Fibroblast of skin of left quadriceps (primary cell): ENCODE measurements at places on chromosomes 11 and 22.

DNA sequence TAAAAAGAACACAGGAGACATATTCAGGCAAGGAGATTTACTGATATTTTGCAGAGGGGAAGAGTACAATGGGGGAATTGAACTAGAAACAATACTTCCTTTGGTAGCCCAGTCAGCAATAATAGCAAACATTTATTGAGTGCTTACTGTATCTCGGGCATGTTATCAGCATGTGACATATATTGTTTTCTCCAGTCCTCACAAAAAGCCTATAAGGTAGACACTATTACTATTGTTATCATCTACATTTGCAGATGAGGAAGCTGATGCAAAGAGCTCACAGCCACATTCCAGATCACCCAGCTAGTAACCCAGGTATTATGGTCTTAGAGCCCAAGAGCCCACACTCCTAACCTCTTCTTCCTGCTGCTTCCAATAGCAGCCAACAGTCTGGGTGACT is 27.9 kb downstream of the NAV2 start:
- no peak for DNase-seq

- no peak for DNase-seq
Measured at GRCh38 chr11:68969386-68969785, 11.4 kb downstream of the MRGPRD start.

GRCh38 chr11:86287468-86287796 is 14.6 kb upstream of the HIKESHI start:
- no peak for DNase-seq

DNA sequence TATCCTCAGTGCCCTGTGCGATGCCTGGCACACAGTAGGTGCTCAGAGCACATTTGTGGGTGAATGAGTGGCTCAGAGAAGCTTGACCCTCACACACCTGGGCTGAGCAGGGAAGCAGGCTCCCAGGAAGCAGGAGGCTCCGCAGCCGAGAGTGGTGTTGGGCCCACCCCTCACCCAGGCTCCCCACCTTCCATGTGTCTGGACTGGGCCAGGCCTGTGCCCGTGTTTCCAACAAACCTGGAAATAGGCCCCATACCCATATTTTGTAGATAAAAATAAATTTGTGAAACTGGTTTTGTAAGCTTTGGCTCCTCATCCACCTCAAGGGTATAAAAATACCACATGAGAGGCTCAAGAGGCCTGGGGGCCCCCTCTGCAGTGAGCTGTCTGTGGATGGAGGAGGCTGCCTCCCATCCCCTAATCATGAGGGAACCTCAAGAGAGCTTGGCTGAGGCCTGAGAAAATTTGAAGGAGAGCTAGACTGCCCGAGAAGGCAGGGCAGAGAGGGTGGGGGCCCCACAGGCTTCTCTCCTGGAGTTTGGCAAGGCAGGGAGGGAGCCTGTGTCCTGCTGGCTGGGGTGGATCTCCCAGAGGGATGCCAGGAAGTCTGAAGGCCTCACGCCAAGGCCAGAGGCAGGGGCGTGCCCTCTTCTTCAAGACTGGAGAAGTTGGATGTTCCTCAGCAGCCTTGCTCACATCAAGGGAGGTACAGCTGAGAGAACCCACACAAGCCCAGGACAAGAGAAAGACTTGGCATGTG is 147.0 kb upstream of the NECTIN1 start:
- DNase-seq = no peak

- no peak for DNase-seq
Measured at GRCh38 chr11:15236559-15236958, 121.8 kb downstream of the INSC start.
